ENCODE measurements at places on chromosomes 1 and 21.
A peak's percentile ranks its signal among the peaks of the same experiment; 100 is the strongest.

GRCh38 chr1:38818175-38818976, 41.2 kb downstream of the RRAGC start:
- DNase-seq, result peak; percentile 53

GRCh38 chr21:37233551-37234146, 33.5 kb downstream of the VPS26C start:
- no peak for DNase-seq

- DNase-seq, result no peak
Observed at GRCh38 chr1:89697383-89697782, 64.5 kb downstream of the LRRC8C start.

- no peak for DNase-seq
Observed at GRCh38 chr1:22572818-22573217, 9.5 kb downstream of the EPHA8 start.

DNA sequence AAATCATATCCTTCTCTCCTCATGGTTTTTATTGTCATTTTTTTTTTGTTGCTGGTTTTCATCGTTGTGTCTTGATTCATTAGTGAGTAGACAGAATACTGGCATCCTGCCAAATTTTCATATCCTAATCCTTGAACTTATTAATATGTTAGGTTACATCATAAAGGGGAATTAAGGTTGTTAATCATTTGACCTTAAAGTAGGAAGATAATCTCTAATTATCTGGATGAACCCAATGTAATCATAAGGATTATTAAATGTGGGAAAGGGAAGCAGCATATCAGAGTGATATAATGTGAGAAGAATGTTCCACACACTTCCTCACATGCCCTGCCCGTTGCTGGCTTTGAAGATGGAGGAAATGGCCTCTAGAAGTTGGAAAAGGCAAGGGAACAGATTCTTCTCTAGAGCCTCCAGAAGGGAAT, 299.7 kb downstream of the HMCN1 start:
- no peak for DNase-seq

- no peak for DNase-seq
Observed at GRCh38 chr1:46547481-46548383, 3.7 kb downstream of the KNCN start.

DNA sequence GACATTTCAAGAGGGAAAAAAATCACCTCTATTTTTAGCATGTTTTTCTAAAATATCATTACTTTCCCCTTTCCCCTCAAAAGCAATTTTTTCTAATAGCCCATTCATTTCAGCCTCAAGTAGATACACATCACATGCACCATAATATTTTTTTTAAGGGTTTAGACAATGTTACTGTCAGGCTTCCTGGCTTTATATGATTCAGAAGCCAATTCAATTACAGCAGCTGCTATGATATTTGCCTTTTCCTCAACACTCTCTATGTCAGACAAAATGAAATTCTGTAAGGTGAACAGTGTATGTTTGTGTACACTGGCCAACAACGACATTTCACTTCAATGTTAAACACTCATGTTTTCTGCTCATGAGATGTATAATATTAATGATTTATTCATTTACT, 46.5 kb downstream of the OMA1 start:
- no peak for DNase-seq

Data from HuH-7.5 (cell line).